Heart right ventricle (tissue), 16 donors: ENCODE measurements at places on chromosomes 4 and X.
A peak's percentile ranks its signal among the peaks of the same experiment; 100 is the strongest.

DNA sequence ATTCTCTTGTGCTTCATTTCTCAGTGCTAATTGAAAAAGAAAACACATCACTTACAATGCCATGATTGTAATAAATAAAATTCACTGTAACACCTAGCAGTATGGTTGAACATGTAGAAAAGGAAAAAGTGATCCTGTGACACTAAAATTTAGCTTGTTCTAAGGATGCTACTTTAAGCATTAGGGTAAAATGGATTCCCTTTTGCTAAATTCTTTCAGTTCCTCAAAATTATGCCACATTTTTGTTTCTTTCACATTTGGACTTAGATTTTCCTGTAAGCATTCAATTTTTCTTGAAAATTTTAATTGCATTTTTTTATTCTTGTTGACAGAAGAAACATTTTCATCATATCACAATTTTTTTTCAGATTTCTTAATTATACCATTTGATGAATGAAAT, 19.4 kb downstream of the TET2 start:
- DNase-seq, result no peak

GRCh38 chrX:97167333-97167732, 283.6 kb downstream of the RPA4 start:
- no peak for DNase-seq

GRCh38 chrX:14398725-14399124, 130.6 kb upstream of the GLRA2 start:
- DNase-seq, result no peak

DNA sequence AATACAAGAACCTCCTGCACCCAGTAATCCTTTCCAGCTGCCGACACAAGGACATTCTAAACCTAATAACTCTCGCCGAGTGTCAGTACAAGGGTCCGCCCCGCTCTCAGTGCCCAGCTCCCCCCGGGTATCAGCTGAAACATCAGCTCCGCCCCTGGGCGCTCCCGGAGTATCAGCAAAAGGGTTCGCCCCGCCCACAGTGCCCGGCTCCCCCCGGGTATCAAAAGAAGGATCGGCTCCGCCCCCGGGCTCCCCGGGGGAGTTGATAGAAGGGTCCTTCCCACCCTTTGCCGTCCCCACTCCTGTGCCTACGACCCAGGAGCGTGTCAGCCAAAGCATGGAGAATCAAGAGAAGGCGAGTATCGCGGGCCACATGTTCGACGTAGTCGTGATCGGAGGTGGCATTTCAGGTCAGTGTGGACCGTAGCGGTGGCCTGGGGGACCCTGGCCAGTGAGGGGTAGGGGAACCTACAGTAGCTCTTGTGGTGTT, at the start of gene MAOA:
Gene MAOA (plus strand): TSS at position 295 of the 490 bp plus-strand sequence. CDS start 43 bp downstream, at position 338.
- peak; percentile 55 for DNase-seq

GRCh38 chr4:22991576-22991975, 298.8 kb downstream of the GBA3 start:
- DNase-seq, result no peak

DNA sequence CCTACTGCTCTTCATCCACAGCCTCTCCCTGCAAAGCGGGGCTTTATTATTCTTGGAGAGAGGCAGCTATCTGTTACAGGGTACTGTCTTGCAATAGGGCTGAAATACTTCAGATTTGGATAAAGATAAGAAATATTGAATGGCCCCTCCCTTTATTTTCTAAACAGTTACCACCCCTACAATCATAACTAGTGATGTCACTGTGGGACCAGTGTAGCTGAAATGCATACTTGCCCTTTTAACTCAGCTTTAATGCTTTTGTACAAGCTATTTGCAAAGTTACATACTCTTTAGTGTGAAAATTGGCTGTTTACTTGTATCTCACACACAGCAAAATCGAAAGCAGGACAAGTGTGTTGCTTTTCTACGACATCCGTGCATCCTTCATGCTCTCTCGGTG, 261.7 kb upstream of the GATB start:
- no peak for DNase-seq

GRCh38 chr4:106369456-106370060, 980 bp upstream of the GIMD1 start:
- DNase-seq, result no peak

DNA sequence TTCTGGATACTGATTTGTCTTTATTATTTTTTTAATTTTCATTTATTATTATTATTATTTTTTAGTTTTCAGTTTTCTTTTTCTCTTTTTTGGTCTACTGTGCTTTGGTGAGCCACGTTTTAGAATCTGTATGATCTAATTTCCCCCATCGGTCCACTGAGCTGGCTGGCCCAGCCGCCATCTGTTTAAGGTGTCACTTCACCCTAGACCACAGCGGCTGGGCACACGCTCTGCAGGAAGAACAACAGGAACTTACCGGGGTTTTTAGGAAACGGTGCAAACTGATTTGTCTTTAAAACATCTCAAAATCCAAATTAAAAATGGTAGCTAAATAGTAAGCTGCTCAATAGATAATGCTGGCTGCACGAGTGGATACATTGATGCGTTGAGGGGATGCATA, 48.8 kb upstream of the AMOT start:
- no peak for DNase-seq

DNA sequence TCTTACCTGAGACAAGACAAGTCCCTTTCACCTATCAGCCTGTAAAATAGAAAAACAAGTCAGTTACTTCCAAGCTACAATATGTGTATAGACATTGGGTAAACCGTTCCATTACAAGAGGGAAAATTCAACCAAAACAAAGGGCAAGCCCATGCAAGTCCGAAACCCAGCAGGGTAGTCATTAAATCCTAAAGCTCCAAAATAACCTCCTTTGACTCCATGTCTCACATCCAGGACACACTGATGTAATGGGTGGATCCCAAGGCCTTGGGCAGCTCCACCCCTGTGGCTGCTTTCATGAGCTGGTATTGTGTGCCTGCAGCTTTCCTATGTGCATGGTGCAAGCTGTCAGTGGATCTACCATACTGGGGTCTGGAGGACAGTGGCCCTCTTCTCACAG, 14.7 kb upstream of the FAM47B start:
- DNase-seq, result no peak

- no peak for DNase-seq
These were observed 264.3 kb downstream of the TECRL start for GRCh38 chr4:64144994-64145393.

- DNase-seq, result no peak
These were observed 235.6 kb downstream of the STIM2 start for GRCh38 chr4:27096142-27096824.

- no peak for DNase-seq
These were observed 59.6 kb downstream of the MGST2 start for GRCh38 chr4:139725236-139725635.

GRCh38 chr4:115515772-115516171, 402.4 kb upstream of the NDST4 start:
- DNase-seq, result no peak

DNA sequence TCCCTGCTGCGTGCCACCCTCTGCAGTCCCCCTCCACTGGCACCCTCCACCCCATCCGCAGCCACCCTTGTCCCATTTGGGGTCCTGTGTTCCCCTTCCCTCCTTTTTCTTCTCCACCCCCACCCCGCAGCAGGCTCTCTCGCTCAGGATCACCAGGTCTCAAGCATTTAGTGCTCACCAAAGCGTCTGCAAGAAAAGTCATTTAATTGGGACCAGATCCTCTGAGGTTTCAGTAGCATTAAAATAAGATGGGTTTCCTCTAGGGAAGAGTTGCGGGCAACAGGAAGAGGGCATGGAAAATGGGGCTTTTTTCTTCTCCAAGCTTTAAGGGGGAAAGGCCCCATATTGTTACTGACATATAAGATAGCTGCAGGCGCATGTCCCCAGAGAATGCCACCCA, 4.9 kb upstream of the HAUS7 start:
- DNase-seq, result no peak

DNA sequence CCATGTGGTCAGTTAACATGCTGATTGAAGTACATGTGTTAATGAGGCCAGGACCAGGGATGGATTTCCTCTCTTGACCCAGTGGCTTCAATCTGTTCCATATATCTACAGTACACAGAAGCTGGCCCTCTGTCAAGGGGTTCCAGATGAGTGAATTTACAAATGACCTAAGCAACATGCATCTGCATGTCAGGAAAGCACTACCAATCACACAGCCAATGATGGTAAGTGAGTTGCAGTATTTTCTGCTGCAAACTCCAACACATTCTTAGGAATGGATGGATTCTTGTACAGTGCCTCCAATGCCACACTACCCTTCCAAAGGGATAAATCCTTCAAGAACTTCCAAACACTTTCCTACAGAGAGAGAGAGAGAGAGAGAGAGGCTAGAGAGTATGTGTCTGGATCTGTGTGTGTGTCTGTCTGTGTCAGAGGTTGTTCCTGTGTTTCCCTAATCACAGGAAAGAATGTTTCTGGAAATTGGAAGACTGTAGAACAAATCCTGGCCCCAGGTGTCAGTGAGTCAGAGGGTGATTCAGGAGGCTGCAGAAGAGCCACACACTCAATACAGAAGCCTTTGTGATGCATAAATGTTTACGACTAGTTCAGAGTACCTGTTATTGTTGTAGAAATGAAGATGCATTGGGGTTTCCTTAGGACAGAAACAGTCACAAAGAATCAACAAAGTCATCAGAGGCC, 107.5 kb downstream of the GUCY2F start:
- DNase-seq, result no peak

DNA sequence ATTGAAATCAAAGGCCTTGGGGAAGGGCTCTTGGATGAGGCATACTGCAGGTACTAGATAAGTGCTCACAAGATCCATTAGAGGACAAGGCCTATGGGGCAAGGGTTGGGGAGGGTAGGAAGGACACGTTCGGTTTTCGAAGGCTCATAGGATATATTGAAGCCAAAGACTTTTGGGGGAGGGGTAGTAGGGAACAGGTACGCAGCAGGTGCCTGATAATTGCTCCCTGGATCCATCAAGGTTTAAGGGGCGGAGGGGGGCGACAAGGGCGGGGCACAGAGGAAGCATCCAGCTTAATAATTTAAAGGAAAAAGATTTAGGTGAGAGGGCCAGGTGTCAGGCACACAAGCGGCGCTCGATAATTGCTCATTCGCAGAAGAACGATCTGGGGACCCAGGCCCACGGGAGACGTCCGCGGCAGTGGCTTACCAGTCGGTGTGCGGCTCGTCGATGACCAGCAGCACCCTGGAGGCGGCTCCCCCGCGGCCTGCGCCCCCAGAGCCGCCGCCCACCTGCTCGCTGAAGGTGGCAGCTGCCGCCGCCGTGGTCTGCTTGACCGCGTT, 653 bp downstream of the SYN1 start:
- DNase-seq, result no peak

- DNase-seq, result no peak
These were observed 174.4 kb downstream of the MSL3 start for GRCh38 chrX:11932423-11932822.

- no peak for DNase-seq
These were observed 51.3 kb downstream of the FNIP2 start for GRCh38 chr4:158819942-158820786.

DNA sequence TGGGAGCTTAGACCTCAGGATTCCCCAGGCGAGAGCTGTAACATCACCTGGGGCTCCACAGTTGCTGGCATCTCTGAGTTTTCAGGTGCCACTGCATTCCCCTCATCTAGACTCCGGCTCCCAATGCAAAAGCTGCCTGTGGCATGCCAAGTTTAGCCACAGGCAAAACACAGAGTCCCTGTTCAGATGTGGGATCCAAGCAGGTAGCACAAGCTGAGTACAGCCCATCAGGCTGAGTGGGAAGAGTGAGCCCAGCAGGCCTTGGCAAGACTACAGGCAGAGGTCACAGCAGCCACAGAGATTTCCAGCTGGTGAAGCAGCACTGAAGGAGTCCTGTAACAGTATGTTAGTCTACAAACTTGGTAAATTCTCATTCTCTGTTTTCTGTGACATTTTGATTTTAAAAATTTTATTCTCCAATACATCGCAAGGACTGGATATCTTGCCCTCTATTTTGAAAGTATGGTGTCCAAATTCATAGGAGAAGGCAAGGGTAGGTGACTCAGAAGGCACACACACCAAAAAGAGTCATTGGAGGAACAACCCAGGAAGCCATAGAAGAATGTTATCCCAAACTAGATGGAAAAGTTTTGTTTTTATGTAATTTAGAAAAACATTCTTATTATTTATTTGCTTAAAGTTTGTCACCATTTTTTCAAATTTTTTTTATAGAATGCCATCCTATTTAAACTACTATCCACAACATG, 13.6 kb upstream of the CXCL2 start:
- DNase-seq, result no peak
